ENCODE measurements at places on chromosomes 2 and 18.
A peak's percentile ranks its signal among the peaks of the same experiment; 100 is the strongest.

GRCh38 chr18:3720818-3721545 lies 271.0 kb downstream of the TGIF1 start:
- DNase-seq: no peak

DNA sequence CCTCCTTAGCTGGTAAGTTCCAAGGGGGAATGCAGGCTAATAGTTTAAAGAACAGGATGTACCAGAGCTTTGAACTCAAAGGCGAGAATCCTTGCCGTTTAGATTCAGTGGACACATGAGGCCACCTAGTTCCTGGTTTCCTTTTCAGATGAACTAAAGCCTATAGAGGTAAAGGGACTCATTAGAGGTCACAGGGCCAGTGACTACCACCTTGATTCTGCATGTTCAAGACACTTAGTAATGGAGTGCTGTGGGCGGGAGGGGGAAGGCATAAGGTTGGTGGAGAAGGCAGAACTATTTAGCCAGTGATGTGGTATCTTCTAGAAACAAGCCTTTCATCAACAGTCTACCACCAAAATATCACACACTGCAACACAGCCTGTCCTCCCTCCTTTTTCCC lies 47.9 kb downstream of the ARHGEF33 start:
- no peak for DNase-seq

- DNase-seq: no peak
Measured at GRCh38 chr18:4582431-4583335, 127.6 kb upstream of the DLGAP1 start.

GRCh38 chr2:195649629-195650190 lies 7.3 kb upstream of the SLC39A10 start:
- no peak for DNase-seq

DNA sequence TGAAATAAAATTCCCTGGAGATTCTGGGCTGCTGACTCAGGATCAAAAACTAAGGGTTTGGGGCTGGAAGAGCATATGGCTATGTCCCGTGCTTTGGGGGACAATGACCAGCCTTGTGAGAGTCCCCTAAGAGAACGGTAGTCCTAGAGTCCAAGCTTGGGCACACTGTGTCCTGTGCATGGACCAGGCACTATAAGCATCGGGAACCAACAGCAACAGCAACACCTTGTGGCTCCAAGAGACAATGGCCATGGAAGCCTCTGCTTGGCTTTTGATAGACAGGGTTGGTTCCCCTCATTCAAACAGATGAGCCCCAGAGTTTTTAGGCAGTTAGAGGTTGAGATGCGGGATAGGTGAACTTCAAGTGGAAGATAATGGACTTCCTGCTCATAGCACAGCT lies 294.4 kb upstream of the CHAC2 start:
- DNase-seq: peak; percentile 22

DNA sequence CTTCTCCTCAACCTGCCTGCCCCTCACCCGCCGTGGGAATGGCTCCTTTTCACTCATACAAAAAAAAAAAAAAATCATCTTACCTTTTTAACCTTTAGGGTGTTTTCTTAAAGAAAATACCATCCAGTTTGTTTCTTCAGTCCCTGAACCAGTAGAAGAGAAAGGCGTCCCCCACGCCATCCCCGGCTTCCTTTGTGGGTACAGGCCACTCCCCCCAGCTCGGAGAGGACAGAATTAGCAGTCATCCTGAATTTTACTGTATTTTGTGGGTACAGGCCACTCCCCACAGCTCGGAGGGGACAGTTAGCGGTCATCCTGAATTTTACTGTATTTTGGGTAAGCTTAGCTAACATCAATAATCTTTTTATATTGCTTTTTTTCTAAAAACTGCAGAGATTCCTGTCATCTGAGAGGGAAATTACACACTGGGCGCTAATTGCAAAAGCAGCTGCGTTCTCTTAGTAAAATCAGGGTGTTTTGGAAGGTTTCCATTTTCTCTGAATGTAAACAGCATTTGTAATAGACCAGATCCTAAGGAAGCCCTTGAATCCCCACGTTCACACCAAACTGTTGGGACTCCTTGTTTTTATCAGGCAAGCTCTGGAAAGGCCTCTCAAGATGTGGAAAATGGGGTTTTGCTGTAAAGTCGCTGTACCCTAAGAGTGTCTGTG lies 72.5 kb downstream of the NFATC1 start:
- no peak for DNase-seq

DNA sequence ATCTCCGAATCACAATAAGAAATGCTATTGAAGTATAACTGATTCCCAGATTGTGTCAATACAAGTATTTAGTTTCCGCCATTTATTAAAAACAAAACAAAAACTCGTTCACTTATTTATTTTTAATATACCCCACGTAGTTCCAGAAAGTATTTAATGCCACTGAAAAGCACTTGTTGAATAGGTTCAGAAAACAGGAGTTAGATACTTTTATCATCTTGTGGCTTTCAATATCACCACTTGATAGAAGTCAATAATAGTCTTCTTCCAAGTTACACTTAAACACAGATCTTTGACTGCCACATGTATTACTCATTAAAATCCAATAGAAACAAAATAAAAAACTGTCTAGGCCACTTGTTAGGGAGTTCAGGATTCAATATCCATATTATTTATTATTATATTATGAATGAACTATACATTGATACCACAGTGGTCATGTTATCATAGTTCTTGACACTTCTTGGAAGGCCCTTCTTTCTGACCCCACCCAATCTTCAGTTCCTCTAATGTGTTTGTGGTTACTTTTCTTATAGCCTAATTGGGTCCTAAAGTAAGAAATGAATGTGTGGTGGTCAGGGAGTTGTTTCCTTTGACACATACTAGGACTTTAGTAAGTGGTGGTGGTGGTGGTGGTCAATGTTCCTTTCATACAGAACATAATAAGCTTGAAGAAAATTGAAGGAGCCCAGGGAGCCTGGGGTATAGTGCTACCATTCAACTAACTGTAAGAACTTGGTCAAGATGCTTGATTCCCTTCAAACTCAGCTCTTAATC lies 221.3 kb upstream of the ITGA4 start:
- DNase-seq: no peak

DNA sequence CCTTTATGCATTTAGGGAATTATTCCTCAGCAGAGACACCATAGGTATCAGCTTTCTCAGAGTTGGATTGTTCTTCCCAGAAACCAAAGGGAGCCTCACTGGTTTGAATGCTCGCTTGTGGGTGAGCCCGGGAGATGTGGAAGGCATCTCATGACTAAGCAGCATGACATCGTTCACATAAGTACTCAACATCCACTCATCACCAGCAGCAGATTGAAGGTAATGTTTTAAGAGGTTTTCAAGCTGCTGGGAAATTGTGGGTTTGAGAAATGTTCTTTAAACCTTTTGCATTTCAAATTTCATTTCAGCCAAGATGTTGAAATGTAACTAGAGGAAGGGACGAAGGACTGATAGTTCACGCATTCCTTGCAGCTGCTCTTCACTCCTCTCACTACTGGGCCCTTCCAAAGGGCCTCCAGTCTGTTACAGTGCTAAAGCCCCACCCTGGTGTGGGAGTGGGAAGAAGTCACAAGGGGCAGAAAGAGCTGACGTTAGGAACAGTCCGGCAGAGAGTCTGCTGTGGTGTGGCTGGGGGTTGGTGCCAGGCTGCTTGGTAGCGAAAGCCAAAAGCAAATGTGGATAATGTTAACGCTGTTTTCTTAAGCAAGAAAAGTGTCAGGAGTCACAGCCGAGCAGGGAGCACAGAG lies 324.5 kb upstream of the EPHA4 start:
- no peak for DNase-seq

DNA sequence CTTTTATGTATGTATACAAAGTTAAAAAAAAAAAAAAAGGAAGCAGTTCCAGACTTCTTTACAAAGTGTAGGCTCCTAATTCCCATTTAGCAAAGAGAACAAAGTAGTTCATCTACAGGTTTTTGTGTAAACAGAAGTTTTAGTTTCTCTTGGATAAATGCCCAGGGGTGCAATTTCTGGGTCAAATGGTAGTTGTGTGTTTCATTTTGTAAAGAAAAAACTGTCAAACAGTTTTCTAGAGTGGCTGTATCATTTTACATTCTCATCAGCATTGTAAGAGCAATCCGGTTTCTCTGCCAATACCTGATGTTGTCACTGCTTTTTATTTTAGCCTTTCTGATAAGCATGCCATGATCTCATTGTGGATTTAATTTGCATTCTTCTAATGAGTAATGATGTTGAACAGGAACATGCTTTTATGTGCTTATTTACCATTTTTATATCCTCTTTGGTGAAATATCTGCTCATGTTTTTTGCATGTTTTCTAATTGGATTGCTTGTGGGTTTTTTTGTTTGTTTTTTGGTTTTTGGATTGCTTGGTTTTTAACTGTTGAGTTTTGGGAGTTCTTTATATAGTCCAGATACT lies 16.6 kb upstream of the PSME4 start:
- DNase-seq: no peak

- peak; percentile 70 for DNase-seq
Measured at GRCh38 chr2:60549238-60549927, 4.1 kb downstream of the BCL11A start.

GRCh38 chr2:100018341-100019193 lies 123.8 kb downstream of the AFF3 start:
- DNase-seq: no peak

- DNase-seq: no peak
Measured at GRCh38 chr2:201130524-201131186, 14.7 kb downstream of the CFLAR start.

DNA sequence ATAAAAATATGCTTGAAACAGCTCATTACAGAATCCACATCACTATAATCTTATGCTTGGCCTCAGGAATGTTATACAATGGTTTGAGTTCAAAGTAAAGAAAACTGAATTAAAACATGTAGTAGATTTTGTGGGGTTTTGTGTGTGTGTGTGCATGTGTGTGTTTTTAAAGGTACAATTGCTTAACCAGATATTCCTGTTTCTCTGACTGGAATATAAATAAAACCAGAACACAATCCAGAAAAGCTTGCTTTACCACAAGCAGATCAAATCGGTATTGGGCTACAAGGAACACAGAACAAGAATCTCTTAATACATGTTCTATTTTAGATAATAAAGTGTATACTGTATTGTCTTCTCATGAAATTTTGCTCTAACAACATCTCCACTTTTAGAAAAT lies 110.0 kb downstream of the TMEM247 start:
- no peak for DNase-seq

DNA sequence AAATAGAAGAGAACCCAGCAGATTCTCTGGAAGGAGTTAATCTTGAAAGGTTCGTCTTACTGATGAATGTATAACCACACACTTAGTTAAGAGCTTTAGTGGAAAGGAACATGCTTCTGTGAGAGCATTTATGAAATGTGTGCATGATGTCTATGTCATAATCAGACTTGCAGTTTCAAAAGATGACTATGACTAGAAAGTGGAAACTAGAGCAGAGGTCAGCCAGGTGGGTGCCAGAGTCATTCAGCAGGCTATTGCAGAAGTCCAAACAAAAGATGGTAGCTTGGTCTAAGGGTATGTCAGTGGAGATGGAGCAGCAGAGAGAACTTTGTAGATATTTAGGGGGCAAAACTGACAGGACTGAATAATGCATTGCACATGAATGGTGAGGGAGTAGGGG lies 825.8 kb downstream of the DCC start:
- DNase-seq: no peak

- no peak for DNase-seq
Measured at GRCh38 chr18:59694824-59695223, 2.4 kb downstream of the CCBE1 start.

DNA sequence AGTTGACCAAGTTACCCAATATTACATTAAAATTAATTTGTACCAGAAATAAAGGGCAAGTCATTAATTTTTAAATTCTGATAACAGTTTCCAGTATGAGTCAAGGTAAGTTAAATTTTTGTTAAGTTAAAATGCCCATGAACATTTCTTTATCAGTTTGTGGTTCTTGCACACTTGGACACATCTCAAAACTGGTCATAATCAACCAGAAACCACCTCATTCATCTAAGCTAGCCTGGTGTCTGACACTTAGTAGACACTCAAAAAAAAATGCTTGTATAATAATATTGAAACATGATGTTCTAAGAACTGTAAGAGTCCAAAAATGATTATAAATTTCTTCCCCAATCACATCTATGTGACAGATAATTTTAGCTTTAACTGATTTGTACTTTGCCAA lies 62.4 kb downstream of the SATB2 start:
- no peak for DNase-seq

GRCh38 chr18:34492652-34493051 lies 217.4 kb upstream of the DTNA start:
- DNase-seq: peak; percentile 24

DNA sequence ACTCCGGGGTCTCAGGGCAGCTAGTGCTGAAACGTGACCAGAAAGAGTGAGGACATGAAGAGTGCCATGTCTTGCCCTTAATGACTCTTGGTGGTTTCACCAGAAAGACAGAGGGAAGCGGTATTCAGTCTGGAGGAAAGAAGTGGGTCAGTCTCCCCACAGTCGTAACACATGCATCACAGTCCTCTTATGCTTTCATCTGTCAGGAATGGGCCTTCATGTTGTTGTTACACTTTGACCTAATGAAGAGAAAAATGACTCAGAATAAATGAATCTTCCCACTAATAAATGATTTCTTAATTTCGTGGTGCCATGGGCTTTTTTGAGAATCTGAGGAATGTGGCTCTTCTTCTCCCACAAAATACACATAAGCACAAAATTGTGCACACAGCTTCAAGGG lies 103.2 kb downstream of the SLC8A1 start:
- no peak for DNase-seq

DNA sequence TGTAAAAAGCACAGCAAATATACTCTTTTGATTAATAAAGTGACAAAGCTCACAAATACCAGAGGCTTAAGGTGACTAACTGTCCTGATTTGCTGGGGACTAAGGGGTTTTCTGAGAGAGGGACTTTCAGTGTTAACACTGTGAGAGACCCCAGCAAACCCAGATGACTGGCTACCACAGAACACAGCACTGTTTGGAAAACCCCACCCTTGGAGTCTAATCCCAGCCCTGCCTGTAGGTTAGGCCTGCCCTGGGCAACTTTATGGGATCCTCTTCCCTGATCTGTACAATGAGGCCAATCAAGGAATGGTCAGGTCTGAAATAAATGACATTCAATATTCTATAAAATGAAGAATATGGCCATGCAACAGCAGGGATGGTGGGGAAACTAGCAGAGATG lies 30.5 kb upstream of the CTAGE1 start:
- DNase-seq: no peak

GRCh38 chr2:185318271-185318724 lies 420.3 kb upstream of the FSIP2 start:
- no peak for DNase-seq

GRCh38 chr2:52724585-52724984 lies 1043.0 kb upstream of the CHAC2 start:
- DNase-seq: no peak

GRCh38 chr2:212709280-212709679 lies 170.7 kb upstream of the ERBB4 start:
- no peak for DNase-seq

GRCh38 chr2:207202645-207203044 lies 36.9 kb upstream of the KLF7 start:
- no peak for DNase-seq

DNA sequence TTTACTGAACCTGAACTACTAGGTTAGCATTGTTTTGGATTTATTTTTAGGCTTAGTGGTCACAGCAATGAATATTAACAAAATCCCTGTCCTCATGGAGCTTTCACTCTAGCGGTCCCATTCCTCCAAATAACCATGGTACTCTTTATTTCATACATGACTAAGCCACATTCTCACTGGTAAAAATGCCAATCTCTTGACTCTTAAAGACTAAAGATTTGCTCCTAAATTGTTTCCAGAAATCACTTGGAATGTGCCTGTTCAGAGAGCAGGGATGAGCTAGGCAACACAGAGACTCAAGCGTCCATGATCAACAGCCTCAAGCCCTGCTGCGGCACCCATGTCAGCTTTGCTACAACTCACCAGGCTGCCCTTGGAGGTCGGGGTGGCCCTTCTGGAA lies 13.5 kb downstream of the LMAN1 start:
- no peak for DNase-seq

- DNase-seq: no peak
Measured at GRCh38 chr2:48483916-48484315, 46.0 kb upstream of the STON1 start.

All from H7 (cell line).